ENCODE measurements at places on chromosomes 6 and 20.

DNA sequence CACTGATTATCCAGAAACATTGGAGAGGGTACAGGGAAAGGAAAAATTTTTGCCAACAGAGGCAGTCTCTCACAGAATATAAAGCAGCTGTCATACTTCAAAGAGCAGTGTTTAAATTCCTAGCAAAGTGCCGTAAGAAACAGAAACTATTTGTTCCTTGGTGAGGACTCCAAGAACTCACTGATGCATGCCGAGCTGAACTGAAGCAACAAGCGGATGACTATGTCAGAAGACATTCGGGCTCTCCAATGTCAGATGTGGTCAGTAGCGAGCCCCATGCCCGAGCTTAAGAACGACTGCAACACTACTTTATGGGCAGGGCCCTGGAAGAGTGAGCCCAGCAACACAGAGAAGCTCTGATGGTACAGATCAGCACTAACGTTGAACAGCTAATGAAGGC is 54.7 kb downstream of the OR2B6 start:
- no peak for DNase-seq

GRCh38 chr6:83092756-83093399 is 25.4 kb downstream of the DOP1A start:
- no peak for DNase-seq

DNA sequence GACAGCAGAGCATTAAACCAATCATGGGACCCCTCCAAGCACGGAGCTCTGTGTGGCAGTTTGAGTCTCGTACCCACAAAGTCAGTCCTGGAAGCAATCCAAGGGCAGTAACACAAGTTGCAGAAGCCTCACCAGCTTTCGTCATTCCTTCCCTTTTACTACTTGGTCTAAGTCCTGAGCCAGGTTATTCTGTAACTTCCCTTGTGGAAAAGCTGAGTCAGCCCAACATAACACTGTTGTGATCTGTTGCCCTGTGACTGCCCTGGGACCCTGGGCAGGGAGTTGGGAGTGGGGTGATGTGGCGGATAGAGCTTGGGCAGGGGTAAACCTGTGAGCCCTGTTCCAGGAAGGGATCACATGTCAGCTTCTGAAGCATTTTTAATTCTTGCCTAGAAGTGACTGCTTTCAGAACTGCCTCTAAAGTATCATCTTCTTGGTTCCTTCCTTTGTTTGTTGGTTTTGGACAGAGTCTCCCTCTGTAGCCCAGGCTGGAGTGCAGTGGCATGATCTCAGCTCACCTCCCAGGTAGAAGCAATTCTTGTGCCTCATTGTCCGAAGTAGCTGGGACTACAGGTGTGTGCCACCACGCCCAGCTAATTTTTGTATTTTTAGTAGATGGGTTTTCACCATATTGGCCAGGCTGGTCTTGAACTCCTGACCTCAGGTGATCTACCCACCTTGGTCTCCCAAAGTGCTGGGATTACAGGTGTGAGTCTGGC is 183.7 kb upstream of the JAG1 start:
- DNase-seq = no peak

GRCh38 chr6:44397424-44398164 is 10.1 kb downstream of the CDC5L start:
- DNase-seq = no peak

GRCh38 chr6:167979436-167980139 is 17.9 kb upstream of the KIF25 start:
- DNase-seq = no peak

DNA sequence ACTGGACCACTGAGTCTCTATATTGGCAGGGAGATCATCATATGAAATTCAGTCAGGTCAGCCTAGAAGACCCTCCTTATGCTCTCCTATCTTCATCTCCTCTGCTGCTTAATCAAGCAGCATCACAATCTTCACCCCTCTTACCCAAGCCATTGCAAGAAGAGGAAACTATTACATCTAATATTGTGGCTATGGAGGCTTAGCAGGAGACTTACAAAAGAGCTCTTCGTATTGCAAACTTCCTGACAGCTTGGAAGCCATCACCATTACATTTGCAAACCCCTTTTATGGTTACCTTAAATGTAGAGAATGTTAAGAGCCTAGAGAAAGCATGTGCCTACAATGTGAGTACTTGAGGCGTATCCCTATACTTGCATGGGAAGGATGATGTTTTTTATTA is 87.2 kb upstream of the STXBP5 start:
- no peak for DNase-seq

- DNase-seq = no peak
Measured at GRCh38 chr6:118648866-118649554, 2.4 kb downstream of the CEP85L start.

DNA sequence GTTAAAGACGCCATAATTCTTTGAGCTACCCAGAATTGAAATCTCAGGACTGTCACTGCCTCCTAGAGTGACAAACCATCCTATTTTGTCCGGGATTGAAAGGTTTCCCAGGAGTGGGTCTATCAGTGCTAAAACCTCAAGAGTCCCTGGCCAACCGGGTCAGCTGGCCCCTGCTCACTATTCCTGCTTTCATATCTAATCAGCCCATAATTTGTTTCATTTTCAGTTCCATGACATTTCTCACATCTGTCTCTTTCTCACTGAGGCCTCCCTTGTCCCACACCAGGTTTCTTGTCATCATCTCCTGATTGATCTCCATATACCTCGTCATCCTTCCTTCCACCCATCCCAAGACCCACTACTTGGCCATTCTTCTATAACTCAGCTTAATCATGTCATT is 98.2 kb downstream of the SLC35B3 start:
- no peak for DNase-seq

DNA sequence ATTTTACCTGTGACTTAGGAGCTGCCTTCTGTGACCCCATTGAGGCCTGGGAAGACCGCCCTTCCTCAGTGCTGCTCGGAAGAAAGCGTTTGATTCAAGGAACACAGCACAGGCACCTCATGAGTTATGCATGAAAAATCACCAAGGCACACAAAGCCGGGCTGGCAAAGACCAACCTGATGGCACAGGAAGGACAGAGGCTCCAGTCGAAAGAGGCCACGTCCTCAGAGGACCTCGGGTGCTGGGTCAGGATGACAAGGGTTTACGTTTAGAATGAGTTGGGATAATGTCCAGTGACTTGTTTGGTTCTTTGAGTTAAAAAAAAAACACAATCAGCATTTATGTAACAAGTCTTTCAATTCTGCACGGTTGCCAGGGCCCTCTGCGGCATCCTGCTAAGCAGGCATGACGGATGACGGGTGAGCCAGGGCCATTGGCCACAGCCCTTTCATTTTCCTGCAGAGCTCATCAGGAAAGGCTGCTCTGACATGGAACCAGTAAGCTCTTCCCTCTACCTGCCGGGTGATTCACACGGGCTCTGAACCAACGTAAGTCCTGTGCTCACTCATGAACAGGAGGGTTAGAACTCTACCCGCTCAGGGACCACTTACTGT is 112.8 kb downstream of the DACT2 start:
- no peak for DNase-seq

DNA sequence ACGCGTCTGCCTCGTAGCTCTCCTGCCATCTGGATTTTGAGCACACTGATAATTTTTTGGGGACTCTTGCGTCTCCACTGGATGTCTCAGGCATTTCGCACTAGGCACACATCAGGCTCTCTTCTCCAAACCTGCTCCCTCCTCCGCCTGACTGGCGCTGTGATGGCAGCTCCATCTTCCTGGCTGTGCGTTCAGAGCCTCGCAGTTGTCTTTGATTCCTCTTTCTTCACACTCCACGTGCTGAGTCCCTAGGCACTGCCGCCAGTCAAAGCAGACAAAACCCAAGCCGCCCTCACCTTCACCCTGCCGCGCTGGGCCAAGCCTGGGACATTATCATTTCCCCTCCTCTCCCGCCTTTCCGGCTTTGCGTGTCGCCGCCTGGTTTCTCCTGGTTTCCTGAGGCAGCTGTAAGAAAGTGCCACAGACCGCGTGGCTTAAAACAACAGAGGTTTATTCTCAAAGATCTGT is 778 bp downstream of the PSMG4 start:
- DNase-seq = no peak

DNA sequence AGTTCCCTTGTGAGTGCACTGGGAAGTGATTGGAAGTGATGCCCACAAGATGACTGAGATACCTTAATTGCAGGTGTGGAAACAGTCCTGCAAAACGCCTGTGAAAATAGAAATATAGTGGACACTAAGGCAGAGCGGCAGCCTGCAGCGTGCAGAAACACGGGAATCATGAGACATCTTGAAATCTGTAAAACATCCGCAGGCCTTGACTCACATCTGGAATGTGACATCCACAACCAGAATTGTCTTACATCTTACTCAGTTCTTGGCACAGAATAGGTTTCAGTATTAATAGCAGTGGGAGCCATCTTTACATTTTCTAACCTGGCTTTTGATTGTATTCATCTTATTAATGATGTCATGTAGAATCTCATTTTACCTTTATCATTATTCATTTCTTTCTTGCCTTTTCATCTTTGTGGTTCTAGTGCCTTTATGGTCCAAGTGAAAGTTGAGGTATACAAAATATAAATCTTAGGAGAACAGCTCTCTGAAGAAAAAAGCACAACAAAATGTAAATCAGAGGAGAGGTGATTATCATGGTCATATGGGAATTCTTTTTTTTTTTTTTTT is 44.6 kb downstream of the CDYL start:
- DNase-seq = no peak

DNA sequence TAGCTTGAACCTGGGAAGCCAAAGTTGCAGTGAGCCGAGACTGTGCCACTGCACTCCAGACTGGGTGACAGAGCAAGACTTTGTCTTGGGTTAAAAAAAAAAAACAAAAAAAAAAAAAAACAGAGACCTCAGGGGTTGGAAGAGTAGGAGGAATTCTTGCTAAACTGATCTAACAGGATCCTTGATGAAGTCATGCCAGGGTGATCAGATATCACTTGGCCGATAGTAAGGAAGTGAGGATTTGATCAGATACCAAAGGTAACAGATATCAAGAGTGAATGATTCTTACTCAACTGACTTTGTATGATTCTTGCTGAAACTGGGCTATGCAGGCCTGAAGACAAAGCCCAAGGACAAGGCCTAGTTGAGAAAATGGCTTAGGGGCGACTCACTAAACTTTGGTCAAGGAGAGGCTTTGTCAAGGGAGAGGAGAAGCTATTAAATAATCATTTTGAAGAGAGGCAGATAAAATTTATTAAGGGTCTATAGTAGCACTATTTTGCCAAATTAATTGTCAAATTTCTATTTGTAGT is 624.7 kb downstream of the UTRN start:
- no peak for DNase-seq

DNA sequence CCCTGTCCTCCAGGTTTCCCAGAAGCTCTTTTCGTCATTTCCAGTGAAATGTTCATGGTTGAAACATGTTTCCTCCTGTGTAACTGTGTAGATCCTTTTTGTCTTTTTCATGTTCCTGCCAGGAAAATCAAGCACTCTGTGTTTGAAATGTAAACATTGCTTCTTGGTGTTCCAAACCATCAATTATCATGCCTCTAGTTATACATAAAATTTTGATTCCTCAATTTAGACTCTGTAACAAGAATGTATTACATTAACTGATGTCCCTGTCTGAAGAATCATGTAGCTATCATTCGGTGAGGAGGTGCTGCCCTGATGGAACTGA is 546.3 kb upstream of the CITED2 start:
- DNase-seq = no peak

DNA sequence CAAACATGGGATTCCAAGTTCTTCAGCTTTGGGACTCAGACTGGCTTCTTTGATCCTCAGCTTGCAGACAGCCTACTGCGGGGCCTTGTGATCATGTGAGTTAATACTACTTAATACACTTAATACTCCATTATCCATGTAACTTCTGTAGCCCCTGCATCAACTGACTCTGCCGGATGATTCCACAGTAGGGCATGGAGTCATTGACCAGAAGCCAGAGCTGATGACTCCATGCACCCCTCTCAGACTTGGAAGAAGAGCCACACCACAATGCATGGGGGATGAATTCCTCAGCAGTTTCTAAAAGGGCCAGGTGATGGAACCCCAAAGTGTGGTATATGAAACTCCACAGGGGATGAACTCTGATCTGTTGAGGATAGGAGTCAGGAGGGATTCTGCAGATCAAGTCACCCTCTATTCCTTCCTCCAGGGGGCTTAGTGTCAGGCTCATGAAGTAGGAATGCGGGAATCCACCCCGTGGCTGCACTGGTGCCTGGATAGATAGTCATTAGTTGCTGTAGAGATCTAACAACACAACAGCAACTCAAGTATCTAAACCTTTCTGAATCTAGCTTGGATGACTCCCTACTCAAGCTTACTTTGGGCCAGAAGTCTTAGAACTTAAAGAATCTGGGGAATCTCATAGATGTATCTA is 70.2 kb downstream of the GPR6 start:
- DNase-seq = no peak

DNA sequence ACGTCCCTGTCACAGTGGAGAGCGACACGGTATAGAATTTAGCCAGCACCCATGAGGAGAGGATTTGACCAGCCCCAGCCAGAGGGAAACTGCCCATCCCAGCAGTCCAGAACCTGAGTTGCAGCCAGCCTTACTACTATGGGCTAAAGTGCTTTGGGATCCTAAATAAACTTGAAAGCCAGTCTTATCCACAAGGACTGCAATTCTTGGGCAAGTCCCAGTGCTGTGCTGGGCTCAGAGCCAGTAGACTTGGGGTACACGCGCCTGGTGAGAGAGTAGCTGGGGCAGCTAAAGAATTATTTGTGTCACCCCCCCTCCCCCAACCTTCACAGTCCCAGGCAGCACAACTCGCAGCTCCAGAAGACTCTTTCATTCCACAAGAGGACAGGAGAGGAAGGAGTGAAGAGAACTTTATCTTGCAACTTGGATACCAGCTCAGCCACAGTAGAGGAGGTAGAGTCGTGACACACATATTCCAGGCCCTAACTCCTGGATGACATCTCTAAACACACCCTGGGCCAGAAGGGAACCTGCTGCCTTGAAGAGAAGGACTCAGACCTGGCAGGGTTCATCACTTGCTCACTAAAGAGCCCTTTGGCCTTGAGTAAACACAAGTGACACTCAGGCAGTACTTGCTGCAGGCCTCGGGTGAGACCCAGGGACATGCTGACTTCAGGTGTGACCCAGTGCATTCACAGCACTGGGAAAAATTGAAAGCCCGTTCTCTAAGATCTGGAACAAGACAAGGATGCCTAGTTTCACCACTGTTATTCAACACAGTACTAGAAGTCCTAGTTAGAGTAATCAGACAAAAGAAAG is 100.3 kb downstream of the REV3L start:
- no peak for DNase-seq

- DNase-seq = no peak
Measured at GRCh38 chr20:1474325-1474724, 7.7 kb upstream of the NSFL1C start.

- no peak for DNase-seq
Measured at GRCh38 chr6:38587766-38588362, 51.9 kb downstream of the BTBD9 start.

DNA sequence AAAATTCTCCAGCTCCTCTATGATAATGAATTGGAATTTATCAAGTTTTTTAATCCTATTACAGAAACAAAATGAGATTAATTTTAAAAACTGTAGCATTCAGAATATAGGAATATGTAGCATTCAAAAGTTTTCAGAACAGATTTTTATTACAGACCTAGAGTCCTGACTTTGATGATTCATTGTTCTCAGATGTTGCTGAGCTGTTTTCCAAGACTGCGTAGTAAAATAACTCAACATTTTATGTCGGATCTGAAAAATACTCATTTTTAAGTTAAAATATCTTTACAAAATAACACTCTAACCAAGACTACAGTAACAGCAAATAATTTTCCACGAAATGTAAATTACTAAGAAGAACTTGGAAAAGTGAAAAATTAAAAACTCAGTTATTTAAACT is 67.1 kb downstream of the SYCP2 start:
- no peak for DNase-seq

GRCh38 chr6:142953373-142954273 is 8.6 kb upstream of the HIVEP2 start:
- DNase-seq = no peak

GRCh38 chr6:27452496-27452897 is 20.4 kb downstream of the ZNF184 start:
- DNase-seq = no peak

- DNase-seq = no peak
Measured at GRCh38 chr6:52149076-52149475, 37.1 kb upstream of the IL17A start.

Data from activated T-helper 1 cell treated with anti-CD3 and anti-CD28 coated beads, Interleukin-2, amount 50 U/mL, for 16 hours (primary cell).